ENCODE measurements at places on chromosomes 1 and 21.

DNA sequence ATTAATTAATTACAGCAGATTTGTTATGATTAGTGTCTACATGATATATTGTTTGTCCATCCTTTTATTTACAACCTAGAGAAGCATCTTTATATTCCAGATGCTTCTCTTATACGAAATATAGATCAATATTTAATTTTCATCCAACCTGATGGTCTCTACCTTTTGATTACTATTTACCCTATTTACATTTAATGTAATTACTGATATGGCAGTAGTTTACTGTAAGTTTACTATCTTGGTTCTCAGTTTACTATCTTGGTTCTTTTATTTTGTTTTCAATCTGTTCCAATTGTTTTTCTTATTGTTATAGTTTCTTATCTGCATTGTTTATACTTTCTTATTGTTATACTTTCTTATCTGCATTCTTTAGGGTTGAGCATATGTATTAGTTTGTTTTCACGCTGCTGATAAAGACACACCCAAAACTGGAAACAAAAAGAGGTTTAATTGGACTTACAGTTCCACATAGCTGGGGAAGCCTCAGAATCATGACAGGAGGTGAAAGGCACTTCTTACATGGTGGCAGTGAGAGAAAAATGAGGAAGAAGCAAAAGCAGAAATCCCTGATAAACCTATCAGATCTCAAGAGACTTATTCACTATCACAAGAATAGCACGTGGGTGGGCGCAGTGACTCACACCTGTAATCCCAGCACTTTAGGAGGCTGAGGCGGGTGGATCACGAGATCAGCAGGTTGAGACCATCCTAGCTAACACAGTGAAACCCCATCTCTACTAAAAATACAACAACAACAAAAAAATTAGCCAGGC lies 28.9 kb downstream of the FAF1 start:
- DNase-seq = no peak

- DNase-seq = no peak
Measured at GRCh38 chr1:177863796-177864195, 106.1 kb downstream of the SEC16B start.

GRCh38 chr21:44803651-44804050 lies 2.0 kb upstream of the UBE2G2 start:
- no peak for DNase-seq

- DNase-seq = no peak
Measured at GRCh38 chr1:167922611-167923074, 8.7 kb upstream of the ADCY10 start.

GRCh38 chr1:59017501-59018231 lies 233.8 kb upstream of the JUN start:
- no peak for DNase-seq

Measured in left forelimb (tissue), 1 donor.